ENCODE measurements at places on chromosomes 12 and 14.

DNA sequence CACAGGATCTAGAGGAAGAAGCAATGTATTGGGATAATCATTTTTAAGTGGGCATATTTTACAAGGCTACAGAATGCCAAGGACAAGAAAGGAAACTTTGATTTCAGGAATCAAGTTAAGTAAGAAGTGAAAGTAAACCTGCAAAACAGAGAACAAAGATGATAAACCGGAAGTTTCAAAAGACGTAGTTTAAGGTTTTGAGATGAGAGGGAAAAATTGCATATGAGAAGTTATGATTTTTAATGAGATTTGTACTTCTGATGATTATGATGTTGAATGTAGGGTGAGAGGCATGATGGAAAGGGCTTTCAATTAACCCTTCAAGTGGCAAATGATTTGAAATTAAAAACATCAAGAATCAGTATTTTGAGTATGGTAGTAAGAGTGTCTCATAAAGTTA is 134.9 kb downstream of the CAPZA3 start:
- no peak for DNase-seq

DNA sequence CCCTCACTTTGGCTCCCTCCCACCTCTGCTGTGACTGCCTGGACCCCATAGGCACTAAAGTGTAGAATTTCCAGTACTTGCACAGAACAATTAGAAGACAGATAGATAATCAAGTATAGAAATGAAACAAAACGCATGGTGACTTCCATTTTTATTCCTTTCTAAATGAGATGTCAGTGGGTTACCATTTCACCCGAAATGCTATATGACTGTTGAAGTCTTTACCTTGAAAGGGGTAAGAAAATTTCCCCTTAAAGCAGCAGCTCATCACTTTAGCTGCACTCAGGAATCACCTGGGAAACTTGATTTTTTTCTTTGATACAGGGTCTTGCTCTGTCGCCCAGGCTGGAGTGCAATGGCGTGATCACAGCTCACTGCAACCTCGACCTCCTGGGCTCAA is 12.5 kb upstream of the KSR2 start:
- no peak for DNase-seq

GRCh38 chr14:90757452-90757851 is 58.8 kb downstream of the TTC7B start:
- DNase-seq, result no peak

DNA sequence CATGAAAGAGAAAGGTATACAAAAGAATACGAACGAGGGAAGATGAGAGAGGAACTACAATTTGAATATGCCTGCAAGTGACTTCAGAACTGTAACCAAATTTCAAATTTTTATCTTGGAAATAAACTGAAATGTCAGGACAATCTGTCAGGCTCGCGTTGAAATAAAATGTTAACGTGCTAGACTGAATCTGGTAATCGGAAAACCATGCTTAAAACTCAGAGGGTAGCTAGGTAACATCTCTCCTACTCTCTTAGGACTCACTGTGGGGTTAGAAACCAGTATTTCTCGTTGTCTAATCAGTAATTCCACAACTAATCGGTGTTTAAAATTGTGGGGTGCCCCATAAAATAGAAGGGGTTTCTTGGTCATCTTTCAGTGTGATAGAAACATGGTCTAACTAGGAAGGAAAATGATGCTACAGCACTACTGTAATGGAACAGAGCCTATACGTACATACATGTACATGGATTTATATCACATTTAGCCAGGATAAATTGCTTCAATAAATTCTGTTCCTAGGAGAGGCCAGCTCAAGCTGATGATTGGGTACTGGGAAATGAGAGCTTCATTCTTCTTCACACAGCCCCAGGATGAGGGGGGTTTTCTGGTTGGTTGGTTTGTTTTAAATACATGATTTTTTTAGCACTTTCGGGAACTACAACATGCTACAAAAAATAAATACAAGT is 23.9 kb downstream of the ATF7 start:
- DNase-seq, result no peak

- DNase-seq, result no peak
These were observed 67.7 kb downstream of the EID3 start for GRCh38 chr12:104371043-104371870.

DNA sequence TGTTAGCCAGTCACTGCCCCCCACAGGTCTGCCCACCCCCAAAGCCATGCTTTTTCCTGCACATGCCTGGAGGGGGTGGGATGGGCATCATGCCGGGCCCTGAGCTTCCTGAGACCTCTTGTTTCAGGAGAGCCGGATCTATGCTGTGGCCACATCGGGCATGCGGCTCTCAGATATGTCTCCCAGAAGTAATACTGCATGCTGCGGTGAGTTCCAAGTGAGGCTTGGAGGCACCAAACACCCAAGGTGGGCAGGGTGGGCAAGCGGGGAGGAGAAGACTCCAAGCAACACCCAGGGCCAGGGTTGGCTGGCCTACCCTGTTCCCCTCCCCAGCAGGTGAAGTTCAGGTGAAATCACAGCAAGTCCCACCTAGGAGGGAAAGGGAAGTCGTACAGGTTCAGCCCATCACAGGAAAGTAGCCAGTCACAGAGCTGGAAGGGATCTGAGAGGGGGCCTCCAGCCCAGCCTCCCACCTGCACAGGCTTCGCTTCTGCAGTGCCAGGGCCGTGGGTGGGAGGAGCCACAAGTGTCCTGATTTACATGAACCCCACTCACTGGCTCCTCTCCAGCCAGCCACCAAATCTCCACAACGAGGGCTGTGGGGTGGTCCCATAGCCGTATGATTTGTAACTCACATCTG is 30.9 kb downstream of the PIGH start:
- no peak for DNase-seq

DNA sequence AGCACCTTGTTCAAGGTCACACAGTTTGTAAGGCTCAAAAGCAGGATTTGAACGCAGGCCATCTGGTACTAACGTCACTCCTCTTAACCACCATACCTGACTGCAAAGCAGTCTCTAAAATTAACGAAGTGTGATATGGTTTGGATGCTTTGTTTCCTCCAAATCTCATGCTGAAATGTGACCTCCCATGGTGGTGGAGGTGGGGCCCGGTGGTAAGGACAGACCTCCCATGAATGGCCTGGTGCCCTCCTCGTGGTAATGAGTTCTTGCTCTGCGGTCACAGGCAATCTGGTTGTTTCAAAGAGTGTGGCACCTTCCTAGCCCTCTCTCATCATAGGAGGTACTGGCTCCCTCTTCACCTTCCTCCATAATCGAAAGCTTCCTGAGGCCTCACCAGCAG is 102.2 kb upstream of the BCL2L14 start:
- DNase-seq, result no peak

DNA sequence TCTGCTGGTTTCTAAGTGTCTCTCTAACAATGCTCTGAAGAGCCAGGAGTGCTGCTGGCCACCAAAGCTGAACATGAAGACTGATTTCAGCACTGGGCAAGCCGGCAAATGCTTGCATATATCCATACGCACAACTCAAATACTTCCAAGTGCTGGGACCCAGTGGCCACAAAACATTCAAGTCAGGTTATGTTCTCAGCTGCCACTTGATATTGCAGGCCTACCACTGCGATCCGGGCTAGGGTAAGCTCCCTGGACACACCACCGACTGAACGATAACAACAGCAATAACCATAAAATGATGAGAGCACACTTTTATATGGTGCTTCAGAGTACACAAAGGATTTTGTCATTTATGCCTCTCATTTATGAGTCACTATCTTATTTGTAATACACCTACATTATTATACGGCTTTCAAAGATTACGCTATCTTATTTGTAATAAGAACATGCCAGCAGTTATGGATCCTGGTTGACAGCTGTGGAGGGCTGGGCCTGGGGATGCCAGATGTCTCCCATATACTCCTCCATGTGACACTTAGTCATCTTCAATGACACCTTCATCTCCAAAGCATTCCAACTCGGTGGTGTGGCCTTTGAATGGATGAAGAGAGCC is 35.5 kb downstream of the CRACR2A start:
- no peak for DNase-seq

GRCh38 chr12:130164936-130165335 is 2.7 kb downstream of the FZD10 start:
- DNase-seq, result no peak

DNA sequence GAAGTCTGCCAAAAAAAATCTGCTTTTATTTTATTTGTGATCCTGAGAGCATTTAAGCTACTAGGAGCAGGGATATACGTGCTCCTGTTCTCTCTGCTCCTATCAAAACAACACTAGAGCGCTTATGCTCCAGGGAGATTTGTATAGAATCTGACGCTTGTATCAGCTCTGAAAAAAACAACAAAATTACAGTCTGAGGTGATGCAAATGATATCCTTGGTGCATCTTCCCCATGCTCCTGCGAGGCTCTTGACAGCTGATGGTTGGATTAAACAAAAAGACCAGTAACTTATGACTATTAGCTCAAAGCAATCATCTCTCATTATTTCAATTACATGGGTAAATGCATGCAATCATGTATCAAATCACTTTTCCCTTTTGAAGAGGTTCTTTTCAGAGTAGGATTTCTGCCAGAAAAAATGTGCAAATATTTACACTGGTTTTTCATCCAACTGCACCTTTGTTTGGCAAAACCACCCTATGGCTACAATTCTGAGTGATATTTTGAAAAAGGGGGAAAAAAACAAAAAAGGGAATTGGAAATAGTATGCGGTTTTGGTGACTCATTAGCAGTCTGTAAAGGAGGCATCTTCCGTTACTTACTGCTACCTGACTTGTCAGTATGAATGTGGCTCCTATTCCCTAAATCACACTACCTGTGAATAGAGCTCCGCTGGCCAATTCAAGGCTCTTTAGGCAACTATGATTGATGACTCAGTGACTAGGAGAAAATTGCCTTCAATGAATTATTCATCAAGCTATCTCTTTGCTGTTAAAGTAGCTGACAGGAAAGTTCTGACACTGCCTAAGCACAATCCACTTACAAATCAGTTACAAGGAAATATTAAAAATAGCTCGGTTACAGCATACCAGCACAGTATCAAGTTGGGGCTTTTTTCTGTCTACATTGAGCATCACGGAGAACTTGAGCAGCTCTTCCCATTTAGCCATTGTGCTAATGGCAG is 450.0 kb downstream of the FOXG1 start:
- no peak for DNase-seq

DNA sequence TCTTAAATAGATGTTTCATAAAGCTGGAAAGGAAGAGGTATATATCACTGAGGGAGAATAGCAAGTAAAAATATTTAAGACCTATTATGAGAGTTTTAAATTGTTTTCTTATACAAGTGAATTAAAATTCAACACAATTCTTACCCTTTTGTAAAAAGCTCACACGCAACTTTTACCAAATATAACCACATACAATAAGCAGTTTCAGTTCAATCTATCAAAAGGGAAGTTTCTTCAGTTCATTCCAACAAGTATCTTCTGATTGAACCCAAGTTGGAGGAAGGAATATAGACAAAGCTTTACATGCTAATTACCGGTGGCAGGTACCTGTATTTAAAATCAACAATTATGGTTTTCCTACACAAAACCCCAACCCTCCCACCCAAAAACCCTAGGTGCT is 41.1 kb downstream of the GTF2A1 start:
- no peak for DNase-seq

GRCh38 chr12:3106579-3106978 is 29.4 kb downstream of the TSPAN9 start:
- DNase-seq, result no peak

GRCh38 chr12:93020631-93021597 is 91.8 kb upstream of the EEA1 start:
- no peak for DNase-seq

DNA sequence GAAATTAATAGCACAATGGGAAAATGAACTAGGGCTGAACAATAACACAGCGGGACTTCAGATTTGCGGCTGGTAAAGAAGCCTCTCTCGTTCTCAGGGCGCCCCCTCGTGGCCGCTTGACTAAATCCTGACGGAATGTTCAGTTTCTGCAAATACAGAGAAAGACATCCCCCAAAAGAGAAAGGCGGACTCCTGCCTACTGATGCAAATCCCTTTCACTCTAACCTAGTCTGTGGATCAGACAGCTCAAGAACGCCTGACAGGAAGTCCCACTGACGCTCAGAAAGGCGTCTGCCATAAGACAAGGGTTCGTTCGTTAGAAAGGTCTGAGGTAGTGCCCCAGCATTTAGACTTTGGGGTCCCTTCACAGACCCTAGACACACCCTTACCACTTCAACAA is 2.5 kb downstream of the NUAK1 start:
- peak; percentile 69 for DNase-seq

DNA sequence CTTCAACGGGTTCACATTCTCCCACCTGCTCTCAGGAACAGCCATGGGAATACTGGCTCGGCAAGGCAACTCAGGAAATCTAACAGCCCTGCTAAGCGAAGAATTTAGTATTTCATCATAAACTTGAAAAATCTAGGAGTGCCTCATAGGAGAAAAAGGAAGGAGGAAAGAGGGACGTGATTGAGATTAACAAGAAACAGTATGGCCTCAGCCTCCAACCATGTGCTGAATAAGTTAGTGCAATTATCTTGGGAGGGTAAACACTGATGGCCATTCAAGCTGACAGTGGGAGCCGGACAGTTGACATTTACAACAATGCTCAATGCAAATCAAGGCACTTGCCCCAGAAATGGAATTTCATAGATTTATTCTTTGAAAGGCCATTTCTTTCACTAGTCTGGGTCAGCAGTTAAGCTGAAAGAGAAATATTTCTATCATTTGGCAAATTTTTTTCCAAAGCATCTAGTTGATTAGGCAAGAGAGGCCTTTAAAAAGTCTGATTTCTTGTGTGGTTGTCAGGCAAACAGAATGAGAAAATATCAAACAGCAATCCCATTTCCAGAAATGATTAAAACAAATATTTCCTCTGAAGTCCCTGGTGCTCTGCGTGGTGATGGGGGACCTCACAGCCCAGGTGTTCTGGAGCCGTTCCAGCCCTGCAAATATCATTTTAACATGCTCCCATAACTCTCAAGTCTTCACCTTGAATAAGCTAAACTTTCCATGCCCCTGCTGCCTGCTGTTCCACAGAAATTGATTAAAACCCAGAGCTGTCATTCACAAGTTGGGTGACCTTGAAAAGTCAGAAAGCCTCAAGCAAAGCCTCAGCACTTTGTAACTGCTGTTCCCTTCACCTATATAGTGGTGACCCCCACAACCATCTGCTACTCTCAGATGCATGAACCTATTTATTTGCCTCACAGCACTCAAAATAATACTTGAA is 121.6 kb downstream of the PHLDA1 start:
- no peak for DNase-seq

- DNase-seq, result no peak
These were observed 236.0 kb downstream of the BCL11B start for GRCh38 chr14:99035712-99036610.

GRCh38 chr12:50799908-50800307 is 36.0 kb downstream of the ATF1 start:
- DNase-seq, result no peak

Data from stimulated activated CD4-positive, alpha-beta T cell treated with anti-CD3 and anti-CD28 coated beads, Interleukin-1b, Interleukin-23, amount 100 ng/mL, for 48 hours (primary cell).